ENCODE measurements at places on chromosomes 2 and 18. TPM values are rescaled to one million over a fixed set of nuclear protein-coding genes. Genes with fewer than 3 reads are reported as not detected.

DNA sequence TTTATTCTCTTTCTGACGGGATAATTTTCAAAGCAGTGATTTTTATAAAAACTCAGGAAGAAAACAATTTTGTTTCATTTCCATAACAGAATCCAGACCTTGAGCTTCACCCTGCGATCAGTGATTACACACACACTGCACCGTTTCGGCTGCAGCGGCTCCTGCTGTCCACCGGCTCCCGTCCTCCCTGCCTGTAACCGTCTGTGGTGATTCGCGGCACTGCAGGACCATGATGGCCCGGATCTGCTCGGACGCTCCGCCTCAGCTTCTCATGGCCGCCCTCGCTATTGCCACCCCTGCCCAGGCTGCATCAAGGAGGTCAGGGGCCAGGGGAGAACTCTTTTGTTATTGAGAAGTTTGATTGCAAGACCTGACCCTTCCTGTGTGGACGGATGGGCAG lies 246.1 kb downstream of the TWIST2 start:
- no peak for DNase-seq

DNA sequence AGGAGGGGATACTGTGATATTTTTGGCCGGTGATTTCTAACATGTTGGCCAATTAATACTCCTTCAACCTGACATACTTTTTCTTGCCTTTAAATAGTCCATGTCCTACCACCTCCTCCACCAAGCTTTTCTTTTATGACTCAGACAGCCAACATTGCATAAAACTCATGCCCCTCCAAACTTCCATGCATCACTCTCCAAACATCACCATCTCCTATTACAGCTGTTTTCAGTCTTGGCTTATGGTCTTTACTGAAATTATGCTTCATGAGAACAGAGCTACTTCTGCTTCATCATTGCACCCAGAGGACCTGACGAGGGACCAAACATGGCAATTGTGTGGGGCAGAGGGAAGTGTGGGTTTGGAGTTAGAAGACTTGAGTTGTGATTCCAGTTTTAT lies 305.4 kb downstream of the LPIN1 start:
- DNase-seq: no peak

DNA sequence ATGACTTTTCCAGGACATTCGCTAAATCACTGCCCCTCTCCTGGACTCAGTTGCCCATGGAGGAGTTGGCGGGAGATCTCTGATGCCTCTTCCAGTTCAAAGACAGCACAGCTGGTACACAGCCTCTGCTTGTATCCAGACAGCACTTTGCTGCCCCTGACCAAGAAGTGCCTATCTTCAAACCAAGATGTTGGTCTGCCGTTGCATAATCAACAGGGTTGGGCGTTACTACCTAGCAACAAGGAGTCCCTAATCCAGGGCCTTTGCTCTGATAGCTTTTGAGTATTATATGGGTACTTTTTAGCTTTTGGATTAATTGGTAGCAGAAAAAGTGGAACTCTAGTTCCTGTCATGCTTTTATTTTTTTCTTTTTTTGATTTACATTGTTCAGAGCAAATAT lies 166.6 kb downstream of the FAM210A start:
- DNase-seq: no peak

- peak; percentile 48 for DNase-seq
Measured at GRCh38 chr2:9308186-9308955, 101.8 kb downstream of the ASAP2 start.

- peak; percentile 94 for DNase-seq
Measured at GRCh38 chr2:119820275-119820674, 60.6 kb downstream of the PTPN4 start.

- no peak for DNase-seq
Measured at GRCh38 chr2:239222312-239222660, 178.5 kb downstream of the HDAC4 start.

DNA sequence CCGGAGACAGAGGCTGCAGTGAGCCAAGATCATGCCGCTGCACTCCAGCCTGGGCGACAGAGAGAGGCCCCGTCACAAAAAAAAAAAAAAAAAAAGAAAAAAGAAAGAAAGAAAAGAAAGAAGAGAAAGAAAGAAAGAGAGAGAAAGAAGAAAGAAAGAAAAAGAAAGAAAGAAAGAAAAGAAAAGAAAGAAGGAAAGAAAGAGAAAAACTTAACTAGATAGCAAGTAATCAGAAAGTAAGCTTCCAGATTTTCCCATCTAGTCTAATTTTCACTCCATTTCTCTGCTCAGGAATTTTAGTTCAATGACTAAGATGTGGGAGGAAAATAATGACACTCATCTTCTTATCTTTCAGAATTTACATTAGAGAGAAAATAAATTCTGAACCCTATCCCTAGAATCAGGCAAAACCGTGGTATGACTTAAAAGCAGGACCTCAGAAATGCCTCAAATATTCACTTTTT lies 2.4 kb downstream of the GFPT1 start:
- peak; percentile 15 for DNase-seq

DNA sequence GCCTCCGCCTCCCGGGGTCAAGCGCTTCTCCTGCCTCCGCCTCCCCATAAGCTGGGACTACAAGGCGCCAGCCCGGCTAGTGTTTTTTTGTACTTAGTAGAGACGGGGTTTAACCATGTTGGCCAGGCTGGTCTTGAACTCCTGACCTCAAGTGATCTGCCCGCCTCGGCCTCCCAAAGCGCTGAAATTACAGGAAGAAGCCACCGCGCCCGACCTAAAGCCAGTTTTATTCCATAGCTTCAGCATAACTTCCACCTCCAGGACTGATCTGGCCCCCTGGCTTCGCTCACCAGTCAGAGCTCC lies 783 bp upstream of the TXNL4A start:
- no peak for DNase-seq

GRCh38 chr2:224869601-224870233 lies 153.6 kb upstream of the CCDC195 start:
- peak; percentile 53 for DNase-seq

DNA sequence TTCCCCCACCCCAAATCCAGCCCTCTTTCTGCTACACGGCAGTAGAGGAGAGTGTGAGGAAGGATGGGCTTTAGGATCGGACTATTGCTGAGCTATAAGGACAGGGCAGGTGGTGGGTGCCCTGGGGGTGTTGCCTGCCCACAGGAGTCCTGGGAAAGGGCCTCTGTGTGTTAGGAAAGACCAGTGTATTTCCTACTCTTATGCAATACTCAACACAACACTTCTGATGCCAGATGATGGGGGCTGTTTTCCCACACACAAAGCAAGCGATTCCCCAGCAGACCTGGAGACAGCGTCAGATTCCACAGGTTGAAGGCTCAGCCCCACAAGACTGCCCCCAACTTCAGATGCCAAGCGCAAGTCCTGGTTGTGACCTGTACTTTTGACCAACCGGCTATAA lies 91.0 kb upstream of the LCLAT1 start:
- DNase-seq: no peak

DNA sequence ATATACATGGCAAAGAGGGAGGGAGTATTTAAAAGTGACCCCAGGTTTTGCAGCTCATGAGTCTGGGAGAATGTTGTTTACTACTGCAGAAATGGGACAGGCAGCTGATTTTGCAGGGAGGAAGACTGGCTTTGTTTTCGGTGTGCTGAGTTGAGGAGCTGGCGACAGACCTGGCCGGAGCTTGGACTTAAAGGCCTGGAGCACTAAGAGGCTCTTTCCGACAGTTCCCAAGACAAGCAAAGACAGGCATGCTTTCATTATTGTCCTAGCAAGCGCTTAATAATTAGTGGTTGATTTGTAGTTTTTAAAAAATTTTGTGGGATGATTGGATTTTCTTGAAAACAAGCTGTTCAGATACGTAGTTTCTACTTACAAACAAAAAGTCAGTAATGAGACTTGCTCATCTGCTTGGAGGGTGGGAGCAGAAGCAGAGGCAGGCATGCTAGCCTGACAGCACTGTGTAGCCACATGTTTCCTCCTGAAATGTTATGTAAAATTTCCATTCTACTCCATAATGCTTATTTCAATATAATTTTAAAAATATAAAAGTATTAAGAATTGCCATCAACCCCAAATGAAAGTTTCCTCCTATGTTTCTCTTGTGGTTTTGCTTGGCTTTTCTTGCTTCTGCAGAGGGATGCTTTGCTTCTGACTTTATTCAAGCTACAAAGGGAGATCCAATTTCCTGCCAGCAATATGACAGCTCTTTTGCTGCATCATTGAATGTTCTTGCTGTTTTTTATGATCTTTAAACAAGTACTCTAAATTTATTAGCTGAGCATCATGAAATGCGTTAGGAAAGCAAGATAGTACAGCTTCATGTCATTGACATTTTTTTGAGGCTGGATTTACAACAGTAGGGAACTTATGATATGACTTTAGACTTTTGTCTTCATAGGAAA lies 75.8 kb downstream of the PHLPP1 start:
- no peak for DNase-seq

GRCh38 chr2:215831296-215831913 lies 181.9 kb downstream of the MREG start:
- DNase-seq: no peak

DNA sequence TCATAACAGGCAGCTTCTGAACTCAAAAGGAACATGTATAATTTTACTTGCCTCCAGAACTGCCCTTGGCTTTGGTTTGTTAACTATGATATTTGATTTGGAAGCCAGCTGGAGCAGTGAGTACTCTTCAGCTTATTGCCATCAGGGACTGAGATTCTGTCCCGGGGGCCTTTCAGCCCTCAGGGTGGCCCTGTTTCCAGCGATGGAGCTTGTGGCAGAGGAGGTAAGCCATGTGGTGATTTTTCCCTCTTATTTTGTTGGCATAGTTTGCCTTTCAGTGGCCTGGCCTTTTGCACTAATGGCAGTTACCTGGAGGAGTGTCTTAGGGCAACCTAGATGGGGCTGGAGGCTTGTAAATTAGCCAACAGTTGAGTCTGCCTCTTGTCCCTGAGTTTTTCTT lies 1955.0 kb upstream of the LRRTM1 start:
- no peak for DNase-seq

DNA sequence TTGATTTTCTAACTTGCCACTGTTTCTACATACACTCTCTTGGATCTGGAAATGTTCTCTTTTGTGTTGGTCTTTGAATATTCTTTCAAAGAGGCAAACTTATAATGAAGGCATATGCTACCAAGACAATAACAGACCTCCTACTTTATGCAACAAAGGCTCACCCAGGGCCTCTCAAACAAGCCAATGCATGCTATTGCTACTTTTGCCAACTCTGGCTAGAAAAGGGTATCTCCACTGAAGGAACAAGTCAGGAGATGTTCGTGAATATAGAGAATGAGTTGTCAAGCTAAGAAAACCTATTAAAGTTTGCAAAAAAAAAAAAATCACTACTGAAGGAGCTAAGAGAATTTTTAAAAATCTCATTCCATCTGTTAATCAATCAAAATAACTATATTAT lies 15.9 kb upstream of the DSG2 start:
- DNase-seq: no peak

- no peak for DNase-seq
Measured at GRCh38 chr2:185785156-185785555, 46.6 kb downstream of the FSIP2 start.

DNA sequence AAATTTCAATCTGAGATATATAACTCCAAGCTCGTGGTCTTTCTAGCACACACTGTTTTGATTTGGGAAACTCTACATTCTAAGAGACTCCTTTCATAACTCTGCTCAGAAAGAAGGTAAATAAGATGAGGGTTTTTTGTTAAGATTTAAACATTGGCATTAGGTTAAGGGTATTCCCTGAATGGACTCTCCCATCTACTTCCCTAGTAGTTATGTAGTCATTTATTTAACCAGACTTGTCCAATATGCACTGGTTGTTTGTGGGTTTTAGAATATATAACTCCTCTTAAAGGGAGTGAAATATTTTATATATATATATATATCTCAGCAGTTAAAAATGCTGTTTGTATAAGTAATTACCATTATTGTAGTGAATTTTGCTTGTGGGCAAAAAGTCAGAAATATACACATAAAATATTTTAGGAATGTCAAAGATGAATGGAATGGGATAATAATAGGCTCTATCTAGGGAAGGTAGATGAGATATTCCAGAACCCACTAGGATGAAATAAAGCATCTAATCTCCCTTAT lies 61.5 kb upstream of the WDR75 start:
- peak; percentile 70 for DNase-seq

DNA sequence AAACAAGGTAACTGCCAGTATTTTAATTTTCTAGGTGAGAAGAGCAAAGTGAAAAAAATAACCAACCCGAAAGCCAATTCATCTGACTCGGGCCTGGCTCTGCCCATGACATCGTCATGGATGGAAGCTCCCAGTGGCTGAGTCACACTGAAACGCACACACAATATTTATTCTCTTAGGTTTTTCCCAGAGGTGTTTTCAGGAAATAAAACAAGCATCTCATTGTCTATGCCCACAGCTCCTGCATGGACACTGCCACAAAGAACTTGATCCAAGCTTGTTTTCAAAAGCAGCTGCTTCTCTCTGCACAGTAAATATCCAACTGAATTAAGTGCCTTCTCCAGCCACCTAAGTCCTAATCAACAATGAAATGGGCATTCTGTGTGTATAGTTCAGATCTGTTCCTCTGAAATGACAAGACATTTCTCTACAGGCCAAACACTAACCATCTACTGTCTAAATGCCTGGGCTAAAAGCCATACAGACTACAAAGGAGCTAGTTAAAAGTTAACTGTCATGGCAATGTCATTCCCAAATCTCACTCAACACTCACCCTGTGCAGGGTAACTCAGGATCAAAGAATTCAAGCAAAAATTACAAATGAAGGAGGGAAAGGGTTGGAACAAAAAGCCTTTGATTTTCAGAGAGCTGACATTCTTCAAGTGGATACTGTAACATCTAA lies 62.9 kb downstream of the RPL31 start:
- DNase-seq: peak; percentile 76

- no peak for DNase-seq
Measured at GRCh38 chr2:26119521-26119920, 53.4 kb upstream of the GAREM2 start.

DNA sequence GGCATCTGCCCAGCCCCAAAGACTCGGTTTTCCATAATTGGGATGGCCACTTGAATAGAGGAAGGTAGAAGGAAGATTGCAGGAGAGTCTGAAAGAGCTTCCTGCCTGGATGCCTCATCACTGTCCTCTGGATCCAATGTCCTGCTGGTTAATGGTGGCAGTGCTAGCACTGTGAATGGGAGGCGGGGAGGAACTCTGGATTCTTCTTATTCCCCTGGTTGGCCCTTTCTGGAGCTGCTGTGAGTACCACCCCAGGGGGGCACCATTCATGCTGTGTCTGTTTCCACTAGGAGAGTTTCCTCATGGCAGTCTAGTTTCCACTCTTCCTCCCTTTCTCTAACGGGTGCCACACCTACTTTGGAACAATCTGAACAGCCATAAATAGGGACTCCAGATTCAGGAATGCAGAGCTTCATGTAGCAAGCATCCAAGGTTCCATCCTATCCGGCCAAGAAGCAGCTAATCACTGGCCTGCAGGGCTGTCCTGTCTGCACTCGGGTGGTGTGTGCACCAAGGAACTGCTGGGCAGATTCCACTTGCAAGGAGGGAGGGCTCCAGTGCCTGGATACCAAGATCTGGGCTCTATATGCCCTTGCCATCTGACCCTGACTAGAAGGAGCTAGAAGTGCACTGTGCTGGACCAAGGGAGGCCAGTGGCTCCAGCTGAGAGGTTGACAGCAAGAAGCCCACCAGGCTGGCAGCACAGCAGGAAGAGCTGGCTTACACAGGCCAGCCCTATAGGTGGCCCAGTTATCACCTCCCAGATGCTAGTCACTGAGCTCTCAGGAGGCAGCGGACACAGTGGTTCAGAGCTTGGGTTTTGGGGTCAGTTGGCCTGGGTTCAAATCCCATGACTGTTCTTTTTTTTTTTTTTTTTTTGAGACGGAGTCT lies 4.6 kb upstream of the ATOH8 start:
- no peak for DNase-seq

Gene MYO3B
- total RNA-seq: not detected

Gene MYL1
- total RNA-seq: not detected

Gene DSG4
- not detected for total RNA-seq

Gene CD207
- total RNA-seq: 0.14 TPM

Gene GPR155
- 2.4 TPM for total RNA-seq

Gene KIF5C
- 14.6 TPM for total RNA-seq

Gene PARD6G
- total RNA-seq: 8.8 TPM

Gene APOB
- not detected for total RNA-seq

Gene TCF7L1
- not detected for total RNA-seq
